ENCODE measurements at places on chromosomes 11 and 22.

DNA sequence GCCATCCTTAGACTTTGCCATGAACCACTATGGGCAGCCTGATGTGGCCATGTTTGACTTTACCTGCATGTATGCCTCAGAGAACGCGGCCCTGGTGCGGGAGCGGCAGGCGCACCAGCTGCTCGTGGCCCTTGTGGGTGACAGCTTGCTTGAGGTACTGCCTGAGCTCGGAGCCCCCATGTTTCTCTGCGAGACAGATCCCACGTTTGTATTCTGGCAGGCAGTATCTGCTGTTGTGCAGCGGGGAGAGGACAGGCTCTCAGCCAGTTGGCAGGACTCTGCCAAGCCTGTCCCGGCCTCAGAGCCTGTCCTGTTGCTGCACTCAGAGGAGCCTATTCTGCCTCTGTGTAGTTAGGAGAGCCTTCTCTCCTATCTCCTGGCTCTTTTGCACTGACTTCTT, 109.9 kb downstream of the MICAL2 start:
- peaks cover 49% of the 10 kb centered on the region for H3K4me1 ChIP-seq
- H3K27ac ChIP-seq: peak overlapping the region; percentile 24
- DNase-seq: no peak
- no peak overlapping the region for H3K4me3 ChIP-seq
- H3K36me3 ChIP-seq: no peaks in the 10 kb centered on the region
- no peaks in the 10 kb centered on the region for H3K27me3 ChIP-seq

- DNase-seq: no peak
- H3K27ac ChIP-seq: no peak overlapping the region
- no peak overlapping the region for H3K4me3 ChIP-seq
- no peaks in the 10 kb centered on the region for H3K4me1 ChIP-seq
- H3K27me3 ChIP-seq: no peaks in the 10 kb centered on the region
Observed at GRCh38 chr11:12737024-12737423, 62.8 kb downstream of the TEAD1 start.

DNA sequence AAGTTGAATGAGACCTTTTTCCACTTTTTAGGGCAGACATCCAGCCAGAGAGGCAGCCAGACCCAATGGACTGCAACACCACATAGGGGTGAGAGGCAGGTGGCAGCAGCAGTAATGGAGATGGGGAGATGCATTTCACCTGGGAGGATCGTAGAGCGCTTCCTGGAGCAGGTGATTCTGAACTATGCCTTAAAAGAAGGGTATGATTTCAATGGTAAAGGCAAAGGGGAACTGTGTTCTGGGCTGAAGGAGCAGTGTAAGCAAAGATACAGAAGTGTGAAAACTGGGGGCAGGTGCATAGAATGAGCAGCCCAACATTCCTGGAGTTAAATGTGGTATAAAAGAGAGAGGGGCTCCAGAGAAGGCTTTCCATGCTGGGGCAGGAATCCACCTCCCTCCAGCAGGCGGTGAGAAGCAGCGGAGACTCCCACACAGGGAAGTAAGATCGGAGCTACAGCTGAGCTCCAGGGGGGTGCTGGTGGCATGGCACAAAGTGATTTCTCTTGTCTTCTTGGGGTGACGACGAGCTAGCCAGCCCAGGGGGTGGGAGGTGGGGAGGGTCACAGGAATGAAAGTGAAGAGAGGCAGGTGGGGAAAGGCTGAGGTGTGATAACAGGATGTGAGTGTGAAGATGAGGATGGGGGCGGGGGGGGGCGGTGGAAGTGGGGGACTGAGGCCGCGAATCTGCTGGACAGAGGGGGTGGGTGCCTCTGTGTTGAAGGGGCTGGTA, 4.3 kb upstream of the SERHL2 start:
- H3K4me1 ChIP-seq: peaks cover 3% of the 10 kb centered on the region
- no peaks in the 10 kb centered on the region for H3K36me3 ChIP-seq
- DNase-seq: no peak
- H3K27me3 ChIP-seq: no peaks in the 10 kb centered on the region
- H3K4me3 ChIP-seq: no peak overlapping the region

DNA sequence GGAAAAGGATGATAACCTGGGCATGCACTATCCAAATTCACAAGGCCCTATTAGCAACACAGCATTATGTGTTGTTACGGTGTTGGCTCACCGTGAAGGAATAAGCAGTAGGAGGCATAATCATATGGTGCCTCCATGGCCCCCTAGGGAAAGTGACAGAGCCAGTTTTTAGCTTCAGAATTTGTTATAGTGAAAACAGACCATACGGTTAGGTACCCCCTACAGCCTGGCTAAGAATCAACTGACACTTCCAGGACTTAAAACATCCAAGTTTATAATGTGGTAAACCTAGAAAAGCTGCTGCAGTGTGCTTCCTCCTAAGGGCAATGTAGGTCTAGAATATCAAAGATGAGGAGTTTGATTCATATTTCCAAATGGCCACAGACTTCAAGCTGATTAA, 30.4 kb downstream of the KIF18A start:
- no peaks in the 10 kb centered on the region for H3K4me1 ChIP-seq
- no peak for DNase-seq
- H3K36me3 ChIP-seq: no peaks in the 10 kb centered on the region
- no peaks in the 10 kb centered on the region for H3K27me3 ChIP-seq
- H3K4me3 ChIP-seq: no peak overlapping the region
- H3K27ac ChIP-seq: no peak overlapping the region

- H3K36me3 ChIP-seq: no peaks in the 10 kb centered on the region
- H3K27me3 ChIP-seq: no peaks in the 10 kb centered on the region
- no peaks in the 10 kb centered on the region for H3K4me1 ChIP-seq
- DNase-seq: no peak
- H3K4me3 ChIP-seq: no peak overlapping the region
Observed at GRCh38 chr22:23581260-23581650, 1.2 kb upstream of the IGLL1 start.

All from esophagus squamous epithelium (tissue), 5 donors.